ENCODE measurements at places on chromosomes 2 and 18.

DNA sequence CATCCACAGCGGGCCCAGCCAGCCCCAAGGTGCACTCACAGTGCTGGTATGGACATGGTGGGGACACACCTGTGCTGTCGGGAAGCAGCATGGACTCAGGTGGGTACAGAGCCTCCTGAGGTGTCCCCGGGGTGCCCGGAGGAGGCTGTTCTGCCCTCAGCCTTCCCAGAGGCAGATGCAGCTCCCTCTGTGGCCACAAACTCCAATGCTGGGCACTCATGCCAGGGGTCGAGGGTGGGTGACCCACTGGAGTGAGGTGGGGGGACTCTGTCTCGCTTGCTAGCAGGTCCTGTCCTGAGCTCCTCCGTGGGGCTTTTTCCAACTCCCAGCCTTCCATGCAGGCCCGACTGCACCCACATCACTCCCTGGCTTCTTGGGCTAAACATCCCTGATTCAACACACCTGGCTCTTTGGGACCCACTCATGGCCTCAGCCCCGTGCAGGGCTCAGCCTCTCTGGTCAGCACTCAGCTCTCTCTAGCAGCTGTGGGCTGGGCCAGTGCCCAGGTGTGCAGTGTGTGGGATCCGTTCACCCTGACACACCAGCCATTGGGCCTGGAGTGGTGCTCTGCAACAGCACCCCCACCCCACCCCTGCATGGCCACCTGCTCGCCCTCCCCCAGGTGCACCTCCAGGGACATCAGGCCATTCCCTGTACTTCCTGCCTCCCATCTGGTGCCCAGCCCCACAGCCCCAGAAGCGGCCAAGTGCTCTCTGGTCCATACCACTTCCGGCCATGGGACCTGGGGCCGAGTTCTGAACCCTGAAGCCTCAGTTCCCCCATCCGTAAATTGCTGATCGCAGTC is 16.0 kb downstream of the RAMP1 start:
- peak; percentile 52 for DNase-seq

DNA sequence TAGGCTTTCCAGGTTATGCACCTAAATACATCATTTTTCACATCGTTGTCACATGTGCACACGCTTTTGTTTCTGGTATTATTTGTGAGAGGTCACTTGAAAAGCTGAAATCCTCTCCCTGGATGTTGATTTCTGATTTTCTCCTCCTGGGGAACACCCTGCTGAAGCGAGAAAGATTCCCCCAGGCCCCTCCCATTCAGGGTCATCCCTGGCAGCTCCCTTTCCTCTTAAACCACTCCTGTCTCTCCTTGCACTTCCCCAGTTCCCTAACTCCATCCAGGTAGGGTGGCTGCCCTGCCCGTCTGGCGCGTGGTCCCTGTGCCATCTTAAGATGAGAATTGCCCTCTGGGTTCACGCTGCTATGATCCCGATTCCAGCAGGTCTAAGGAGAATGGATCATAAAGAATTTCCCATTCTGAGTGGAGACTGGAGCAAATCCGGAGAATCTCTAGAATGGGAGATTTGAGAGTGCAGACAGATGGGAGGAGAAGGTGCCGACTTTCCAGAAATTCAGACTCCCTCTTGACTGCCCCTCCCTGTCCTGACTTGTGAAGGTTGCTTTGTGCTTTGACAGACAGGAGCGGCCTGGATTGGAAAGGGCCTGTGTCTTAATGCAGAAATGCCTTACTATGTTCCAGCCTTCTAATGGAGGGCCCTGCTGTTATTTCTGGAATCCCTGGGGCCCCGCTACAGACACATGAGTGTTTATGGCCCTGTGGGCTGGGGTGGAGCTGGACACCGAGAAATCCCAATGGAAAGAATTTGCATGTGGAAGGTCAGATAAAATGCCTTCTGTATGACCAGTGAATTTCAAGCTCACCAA is 1.3 kb upstream of the YWHAQ start:
- peak; percentile 75 for DNase-seq

DNA sequence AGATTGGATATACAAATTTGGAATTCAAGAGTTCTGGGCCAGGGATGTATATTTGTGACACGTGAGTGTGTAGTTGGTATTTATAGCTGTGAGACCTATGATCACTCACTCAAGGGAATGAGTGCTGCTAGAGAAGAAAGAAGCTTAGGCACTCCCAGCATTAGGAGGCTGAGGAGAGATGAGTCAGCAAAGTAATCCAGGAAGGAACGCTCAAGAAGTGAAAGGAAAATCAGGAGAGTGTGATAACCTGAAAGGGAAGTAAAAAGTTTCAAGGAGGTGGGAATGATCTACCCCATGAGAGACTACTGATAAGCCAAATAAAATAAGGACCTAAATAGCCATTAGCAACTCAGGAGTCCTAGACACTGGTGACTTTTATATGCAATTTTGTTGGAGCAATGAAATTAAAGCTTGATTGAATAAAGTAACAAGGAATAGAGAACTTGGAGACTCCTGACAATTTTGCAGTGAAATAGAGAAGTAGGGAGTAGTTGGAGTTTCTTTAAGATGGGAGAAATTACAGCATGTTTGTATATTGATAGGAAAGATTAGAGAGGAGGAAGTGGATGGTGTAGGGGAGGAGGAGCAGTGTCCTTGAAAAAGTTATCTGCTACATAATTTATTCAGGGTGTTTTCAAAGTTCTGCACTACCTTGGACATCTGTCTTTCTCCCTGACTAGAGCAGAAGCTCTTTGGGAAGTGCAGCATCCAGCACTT is 89.9 kb downstream of the UBE2E3 start:
- DNase-seq = no peak

- DNase-seq = no peak
Measured at GRCh38 chr2:239300871-239301735, 99.7 kb downstream of the HDAC4 start.

- DNase-seq = no peak
Measured at GRCh38 chr18:11521853-11522252, 87.5 kb upstream of the SLC35G4 start.

- no peak for DNase-seq
Measured at GRCh38 chr2:20381457-20381856, 30.8 kb upstream of the PUM2 start.
